ENCODE measurements at places on chromosomes 7 and 10.

DNA sequence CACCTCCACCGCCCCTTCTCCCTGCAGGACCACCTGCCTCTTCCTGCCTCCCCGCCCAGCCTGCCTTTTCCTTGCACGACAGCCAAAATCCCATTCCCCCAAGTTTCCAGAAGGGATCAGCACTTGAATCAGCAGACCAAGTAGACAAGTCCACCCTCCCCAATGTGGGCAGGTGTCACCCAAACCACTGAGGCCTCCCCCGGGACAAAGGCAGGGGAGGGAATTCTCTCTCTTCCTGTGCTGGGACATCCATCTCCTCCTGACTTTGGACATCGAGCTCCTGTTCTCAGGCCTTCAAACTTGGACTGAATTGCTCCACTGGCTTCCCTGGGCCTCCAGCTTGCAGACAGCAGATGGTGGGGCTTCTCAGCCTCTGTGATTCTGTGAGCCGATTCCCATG, 21.6 kb upstream of the PSMG3 start:
- DNase-seq: no peak

- DNase-seq: no peak
These were observed 30.9 kb downstream of the LAMB1 start for GRCh38 chr7:107972075-107972482.

- no peak for DNase-seq
These were observed 138.0 kb downstream of the CACNB2 start for GRCh38 chr10:18278181-18278580.

DNA sequence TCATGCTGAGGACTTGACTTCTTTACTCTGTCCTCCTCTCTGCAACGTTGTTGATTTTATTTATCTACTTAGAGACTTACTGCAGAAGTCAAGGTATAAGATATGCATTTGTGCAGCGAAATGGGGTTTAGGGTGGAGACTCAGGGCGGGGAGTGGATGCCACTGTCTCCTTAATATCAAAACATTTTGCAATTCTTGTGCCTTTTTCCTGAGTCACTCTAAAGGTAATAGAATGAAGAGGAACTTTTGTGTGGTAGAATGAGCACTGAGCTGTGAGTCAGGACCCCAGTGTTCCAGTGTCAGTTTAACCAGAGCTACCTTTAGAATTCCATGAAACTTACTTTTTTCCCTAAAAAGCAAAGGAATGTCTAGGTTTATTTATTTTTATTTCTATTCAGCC, 78.2 kb downstream of the VTI1A start:
- no peak for DNase-seq

- DNase-seq: no peak
These were observed 678.0 kb upstream of the KCND2 start for GRCh38 chr7:119594956-119595355.

GRCh38 chr7:158975526-158976467, 119.4 kb downstream of the DYNC2I1 start:
- DNase-seq: no peak

DNA sequence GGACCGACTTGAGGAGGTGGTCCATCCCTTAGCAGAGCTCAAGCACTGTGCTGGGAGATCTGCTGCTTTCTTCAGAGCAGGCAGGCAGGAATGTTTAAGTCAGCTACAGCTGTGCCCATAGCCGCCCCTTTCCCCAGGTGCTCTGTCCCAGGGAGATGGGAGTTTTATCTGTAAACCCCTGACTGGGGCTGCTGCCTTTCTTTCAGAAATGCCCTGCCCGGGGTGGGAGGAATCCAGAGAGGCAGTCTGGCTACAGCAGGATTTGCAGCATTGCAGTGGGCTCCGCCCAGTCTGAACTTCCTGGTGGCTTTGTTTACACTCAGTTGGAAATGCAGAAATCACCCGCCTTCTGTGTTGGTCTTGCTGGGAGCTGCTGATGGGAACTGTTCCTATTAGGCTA, 51.2 kb upstream of the SEMA3A start:
- DNase-seq: no peak

DNA sequence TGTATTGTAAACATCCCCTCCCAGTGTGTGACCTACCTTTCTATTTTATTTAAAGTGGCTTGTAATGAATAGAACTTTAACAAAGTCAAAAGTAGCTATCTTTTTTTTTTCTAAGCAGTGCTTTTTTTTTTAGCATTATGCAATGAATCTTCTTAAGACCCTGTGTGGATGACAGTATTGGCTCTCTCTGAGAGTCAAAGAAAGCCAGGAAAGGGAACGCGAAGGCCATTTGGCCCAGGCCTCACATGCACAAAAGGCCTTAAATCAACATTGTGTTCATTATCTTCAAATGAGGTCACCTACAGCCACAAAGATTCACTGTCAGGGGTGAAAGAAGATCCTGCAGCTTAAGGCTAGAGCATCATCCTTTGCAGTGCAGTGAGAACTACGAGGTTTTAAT, 721.5 kb downstream of the GRID1 start:
- no peak for DNase-seq

GRCh38 chr7:95632609-95633008, 36.3 kb upstream of the PDK4 start:
- no peak for DNase-seq

DNA sequence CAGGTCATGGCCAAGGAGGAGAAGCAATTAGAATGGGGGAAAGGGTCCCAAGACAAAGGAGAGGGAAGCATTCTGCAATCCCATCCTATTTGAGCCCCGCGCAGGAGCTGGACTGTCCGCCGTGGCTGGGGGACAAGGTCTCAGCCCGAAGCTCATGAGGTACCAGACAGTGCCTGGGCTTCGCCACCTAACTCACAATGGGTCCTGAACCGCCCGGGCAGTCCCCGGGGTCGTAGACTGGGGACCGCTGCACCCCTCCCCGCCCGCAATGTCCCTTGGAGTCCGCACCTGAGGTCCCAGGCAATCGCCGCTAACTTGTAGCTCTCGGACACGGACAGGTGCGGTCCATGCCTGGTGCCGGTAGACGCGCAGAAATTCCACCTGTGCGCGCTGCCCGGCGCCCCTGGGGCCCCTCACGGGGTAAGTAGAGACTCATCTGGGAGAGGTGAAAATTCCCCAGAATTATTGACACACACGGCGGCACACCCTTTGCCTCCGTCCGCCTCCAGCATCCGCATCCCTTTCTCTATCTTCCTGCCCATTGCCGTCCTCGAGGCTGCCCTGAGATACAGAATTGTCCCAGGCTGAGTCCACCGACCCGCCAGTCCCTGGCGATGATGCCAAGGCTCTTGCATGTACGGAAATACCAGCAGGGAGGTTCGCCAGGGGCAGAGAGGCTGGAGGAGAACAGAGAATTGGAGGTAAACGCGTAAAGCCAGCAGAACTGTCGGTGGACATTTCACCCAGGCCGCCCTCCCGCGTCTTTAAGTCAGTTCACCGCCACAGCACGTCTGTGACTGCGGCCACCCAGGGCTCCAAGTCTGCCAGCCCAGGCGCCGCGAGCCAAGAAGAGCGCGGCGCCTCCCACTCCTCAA, 1.8 kb downstream of the CHRM2 start:
- DNase-seq: no peak

- no peak for DNase-seq
These were observed 553.4 kb upstream of the POM121L12 start for GRCh38 chr7:52482076-52482475.

DNA sequence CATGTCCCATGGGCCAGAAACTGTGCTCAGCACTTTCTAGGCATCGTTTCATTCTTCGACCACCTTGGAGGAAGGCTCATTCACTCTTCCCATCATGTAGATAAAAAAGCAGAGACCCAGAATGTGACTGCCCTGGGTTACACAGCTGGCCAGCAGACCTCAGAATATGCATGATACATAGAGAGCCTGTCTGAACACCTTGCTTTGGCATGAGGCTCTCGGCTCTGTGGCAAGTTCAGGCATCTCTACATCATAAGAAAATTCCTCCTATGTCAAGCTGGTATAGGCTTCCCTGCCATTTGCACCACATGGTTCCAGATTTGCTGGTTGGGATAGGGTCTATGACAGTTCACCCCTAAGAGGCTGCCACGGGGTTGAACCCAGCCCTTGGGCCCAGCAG, 134.1 kb downstream of the CDH23 start:
- no peak for DNase-seq

DNA sequence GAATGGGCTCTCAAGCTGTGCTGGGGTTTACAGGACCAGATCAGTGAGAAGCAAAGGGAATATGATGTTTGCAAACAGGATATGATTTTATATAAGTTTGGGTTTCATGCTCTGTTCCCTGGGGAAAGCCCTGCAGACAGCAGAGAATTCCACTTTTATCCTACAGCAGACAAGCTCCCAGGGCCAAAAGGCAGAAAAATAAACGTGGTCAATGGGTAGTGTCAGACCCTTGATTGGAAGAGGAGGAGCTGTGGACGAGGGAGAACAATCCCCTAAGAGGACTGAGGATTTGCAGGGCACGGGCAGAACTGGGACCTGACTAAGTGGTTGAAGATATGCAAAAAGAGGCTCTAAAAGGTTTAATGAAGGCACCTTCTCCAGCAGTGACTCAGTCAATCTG, 275.3 kb downstream of the HDAC9 start:
- no peak for DNase-seq

- no peak for DNase-seq
These were observed 33.5 kb upstream of the ANTXRL start for GRCh38 chr10:46253076-46254006.

DNA sequence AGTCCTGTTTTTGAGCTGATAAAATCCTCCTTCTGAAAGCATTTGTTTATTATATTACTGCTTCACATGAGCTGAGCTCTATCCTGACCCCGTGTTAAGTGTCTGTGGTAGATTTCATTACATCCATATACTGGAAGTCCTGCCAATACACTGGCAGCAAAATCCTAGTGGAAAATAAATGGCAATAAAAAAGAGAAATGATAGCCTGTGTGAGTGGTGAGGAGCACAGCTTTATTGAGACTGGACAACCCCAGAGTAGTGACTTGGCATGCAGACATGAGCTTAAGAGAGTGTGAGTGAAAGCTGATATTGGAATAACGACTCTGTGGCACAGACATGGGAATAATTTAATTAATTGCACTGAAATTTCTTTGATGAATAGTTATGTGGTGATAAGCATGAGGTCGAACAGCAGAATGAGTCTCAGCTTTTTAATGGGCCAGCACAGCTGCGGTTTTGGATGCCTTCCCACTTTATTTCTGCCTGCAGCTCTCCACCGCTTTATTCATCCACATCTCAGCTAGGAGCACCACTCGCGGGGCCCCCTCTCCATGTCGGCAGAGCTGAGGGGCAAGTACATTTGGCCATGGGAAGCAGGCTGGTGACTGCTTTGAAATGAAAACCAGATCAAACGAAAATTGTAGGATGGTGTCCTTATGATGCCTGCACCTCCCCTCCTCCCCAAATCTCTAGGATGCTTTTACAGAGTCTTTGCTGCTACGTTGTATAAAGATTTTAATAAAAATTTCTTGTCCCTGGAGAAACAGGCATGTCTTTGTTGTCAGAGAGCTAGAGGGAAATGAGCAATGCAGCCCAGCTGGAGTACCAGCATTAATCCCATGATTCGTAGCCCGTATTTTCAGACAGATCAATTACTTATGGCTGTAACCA, 494.3 kb downstream of the AUTS2 start:
- DNase-seq: no peak

- DNase-seq: peak; percentile 53
These were observed 58.9 kb upstream of the LBX1 start for GRCh38 chr10:101287997-101288635.

DNA sequence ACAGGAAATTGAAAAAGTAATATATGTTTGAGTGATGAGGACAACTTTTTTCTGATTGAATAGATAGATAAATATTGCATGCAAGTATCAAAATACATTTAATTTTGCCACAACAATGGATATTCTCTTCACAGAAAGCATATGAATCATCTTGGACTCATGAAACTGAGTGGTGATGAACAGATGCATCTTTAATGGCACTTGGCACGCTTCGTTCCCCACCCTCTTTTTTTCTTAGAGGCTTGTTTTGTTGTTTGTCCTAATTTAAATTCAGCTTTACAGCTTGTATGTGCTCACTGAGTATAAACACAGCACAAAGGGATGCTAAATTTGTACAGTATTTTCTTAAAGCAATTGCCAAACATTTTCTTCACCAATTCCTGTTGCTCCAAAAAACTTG, 145.0 kb upstream of the YAE1 start:
- no peak for DNase-seq

GRCh38 chr10:119620241-119621077, 23.7 kb upstream of the TIAL1 start:
- DNase-seq: no peak

DNA sequence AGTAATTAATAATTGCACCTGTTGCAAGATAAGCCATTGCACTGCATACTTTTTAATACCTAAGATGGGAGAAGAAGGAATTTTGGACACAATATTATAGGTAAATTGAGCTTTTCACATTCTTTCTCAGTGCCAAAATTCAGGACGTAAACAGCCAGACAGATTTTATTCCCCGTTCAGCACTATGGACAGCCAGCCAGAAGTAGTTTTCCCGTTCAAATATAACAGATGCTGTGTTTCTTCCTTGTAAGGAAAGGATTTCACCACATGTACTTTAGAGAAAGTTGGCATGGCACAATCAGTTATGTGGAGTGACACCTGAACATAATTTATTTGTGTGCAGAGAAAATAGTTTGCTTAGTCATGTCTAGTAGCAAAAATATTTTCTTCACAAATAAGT, 34.8 kb downstream of the SEMA3E start:
- no peak for DNase-seq

DNA sequence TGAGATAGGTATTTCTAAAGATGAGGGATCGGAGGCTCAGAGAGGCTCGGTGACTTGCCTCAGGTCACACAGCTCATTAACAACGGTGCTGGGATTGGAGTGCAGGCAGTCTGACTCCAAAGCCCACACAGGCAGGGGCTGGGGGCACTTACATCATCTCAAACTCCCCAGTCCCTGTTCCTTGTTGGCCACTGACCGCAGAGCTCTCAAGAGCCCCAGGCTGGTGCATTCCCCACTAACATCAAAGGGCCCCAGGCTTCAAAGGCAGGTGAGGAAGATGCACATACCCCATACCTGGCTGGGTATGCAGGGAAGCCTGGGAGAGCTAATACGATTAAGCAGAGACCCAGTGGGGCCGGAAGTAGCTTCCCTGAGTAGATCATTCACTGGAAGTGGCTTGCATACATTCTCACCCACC, 13.7 kb upstream of the NODAL start:
- DNase-seq: no peak

DNA sequence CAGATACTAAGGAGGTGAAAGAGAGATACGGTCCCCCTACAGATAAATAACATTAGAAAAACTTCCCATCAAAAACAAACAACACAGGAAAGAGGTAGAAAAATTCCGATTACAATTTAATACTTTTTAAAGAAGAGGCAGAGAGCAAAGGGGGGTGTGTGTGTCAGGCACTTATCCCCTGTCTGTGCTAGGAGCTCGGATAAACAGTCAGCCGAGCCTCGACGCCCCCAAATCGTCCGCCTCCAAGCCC, 3.6 kb downstream of the PAX2 start:
- no peak for DNase-seq

DNA sequence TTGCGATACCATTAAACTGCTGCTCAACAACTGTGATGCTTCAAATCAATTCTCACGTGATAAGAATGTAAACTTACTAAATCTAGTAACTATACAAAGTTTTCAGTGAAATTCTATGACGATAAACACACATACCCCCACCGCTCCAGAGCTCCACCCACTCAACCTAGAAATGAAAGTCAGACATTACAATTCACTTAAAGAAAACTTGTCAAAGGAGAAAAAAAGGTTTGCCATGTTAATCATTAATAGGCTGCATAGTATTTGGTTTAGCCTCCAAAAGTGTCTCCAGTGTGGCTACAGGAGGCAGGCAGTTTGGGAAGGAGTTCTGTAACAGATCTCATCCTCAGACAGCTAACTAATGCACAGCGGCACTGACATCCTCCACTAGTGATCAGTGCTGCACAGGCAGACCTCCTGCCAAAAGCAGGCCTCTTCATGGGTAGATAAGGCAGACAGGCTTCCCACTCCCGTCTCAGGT, 3.1 kb downstream of the HERPUD2 start:
- no peak for DNase-seq

- no peak for DNase-seq
These were observed 537 bp downstream of the FOXK1 start for GRCh38 chr7:4682621-4683042.
